Stimulated activated naive B cell treated with anti-CD40 and anti-IgM and Interleukin-4, amounts not matched to agents 10 μg/mL and 1 μg/mL and 100 μg/mL, for 72 hours (primary cell): ENCODE measurements at places on chromosomes 3 and 15.

GRCh38 chr15:20646529-20647142 lies 105.0 kb upstream of the GOLGA6L6 start:
- DNase-seq, result no peak

DNA sequence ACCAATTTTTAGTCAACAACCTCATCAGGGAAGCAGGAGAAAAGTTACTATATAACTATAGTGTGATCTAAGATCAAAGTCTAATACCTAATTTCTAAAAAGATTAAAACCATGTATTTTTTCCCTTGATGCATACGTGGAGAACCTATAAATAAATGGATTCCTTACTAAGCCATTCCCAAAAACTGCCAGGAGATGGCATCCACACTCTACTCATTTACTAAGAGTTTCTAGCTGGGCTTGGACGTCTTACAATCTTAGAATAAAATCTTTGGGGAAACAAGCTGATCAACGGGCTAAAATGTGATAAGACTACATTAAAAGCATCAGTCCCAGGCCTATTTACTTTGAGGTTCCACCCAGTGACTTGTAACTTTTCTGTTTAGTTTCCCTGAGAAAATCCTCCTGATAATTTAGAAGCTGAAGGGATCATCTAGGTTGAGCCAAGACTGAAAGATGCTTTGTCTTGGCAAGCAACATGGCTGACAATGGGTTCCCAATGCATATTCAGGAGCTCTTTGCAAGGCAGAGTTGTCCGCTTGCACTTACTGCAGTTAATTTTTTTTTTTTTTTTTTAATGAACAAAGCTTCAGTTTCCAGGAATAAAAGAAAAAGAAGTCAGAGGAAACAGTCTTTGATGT lies 85.5 kb upstream of the FGF12 start:
- DNase-seq, result peak; percentile 5

DNA sequence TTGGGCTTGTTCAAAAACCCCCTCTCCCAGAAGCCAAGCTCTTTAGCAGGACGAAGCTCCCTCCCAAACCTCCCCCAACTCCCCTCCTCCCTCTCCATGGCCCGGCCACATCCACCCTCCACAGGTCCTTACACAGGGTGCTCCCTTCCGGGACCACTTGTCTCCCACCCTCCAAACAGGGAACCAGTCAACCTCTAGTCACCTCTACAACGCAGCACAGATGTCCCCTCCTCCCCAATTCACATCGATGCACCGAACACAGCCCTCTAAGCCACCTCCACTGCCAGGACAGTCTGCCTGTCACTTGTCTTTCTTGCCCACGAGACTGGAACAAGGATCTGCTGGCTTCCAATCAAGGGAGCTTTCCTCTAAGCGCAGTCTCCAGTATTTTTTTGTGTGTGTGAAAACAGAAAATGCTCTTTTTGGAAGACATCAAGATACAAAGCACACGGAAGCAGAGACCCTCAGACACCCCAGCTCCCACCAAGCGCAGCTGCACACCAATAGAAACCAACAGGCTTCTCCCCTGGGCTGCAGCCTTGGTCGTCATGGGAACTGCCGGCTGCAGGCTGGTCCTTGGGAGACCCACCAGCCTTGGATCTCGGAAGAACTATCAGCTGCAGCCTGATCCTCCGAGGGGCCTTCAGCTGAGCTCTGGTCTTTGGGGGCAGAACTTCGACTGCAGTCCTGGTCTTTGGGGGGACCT lies 26.5 kb downstream of the IQSEC1 start:
- DNase-seq, result no peak

DNA sequence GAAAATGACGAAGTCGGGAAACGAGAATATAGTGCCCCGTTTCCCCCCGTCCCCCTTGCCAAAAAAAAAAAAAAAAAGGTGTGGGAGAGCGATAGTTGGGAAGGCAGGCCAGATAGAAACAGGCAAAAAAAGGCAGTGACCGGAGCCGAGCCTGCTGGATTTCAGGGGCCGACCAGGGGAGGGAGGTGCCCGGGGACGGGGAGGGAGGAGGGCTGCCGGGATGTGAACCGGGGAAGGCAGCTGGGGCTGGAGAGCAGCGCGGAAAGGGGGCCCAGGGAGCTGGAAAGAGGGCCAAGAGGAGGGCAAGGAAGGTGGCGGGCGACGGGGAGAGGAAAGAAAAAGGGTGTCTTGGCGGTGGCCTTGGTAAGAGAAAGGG lies 837 bp downstream of the LRRN1 start:
- DNase-seq, result no peak

DNA sequence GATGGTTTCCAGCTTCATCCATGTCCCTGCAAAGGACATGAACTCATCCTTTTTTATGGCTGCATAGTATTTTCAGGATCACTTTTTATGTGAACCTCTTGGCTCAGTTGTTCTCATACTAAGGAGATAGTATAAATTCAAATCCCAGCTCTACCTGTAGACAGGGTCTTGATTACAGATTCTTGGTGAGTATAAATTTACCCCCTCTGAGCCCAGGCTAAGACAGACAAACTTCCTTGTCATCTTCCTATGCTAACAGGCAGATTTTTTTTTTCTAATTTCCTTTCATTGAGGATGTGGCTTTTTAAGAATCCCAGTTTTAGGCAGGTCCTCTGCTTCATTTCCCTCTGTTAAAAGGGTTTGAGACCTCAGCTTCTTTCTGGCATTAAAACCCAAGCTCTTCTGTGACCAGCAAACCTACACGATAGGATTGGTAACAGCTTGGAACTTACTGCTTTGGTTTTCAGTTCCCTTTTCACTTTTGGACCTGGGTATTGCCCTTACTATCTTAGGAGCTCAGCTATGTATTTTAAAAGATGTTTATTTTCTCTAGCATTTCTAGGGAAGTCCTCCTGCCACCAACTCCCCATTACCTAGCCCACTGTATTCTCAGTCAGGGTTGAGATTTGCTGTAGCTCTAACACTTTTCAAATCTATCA lies 72.5 kb downstream of the VPS8 start:
- peak; percentile 10 for DNase-seq

DNA sequence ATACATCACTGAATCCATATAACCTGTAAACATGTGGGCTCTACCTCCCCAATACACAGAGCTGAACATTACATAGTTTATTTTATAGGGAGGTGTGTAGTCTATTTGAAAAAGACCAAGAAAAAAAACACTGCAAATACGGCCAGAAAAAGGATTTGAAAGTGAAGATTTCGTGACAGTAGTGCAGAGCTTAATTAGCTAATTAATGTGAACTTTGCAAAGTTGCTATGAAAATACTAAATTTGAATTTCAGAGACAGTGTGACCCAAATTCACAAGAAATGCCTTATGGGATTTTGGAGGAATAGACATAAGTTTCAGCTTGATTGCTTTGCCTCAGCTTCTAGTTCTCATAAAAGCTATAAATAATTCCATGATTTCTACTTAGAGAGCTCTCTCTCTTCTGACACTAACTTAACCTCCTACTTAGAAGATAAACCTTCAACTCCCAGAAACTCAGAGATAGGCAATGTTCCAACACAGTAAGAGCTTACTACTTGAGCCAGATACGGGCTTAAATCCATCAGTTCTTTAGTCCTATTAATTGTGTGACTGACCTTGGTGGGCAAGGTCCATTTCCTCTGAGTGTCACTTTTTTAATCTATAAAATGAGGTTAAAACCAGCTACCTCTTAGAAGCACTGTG lies 87.3 kb upstream of the THBS1 start:
- DNase-seq, result no peak

GRCh38 chr3:4979428-4980228 lies at the start of gene BHLHE40:
Gene BHLHE40 (plus strand): TSS chr3:4979437. CDS start chr3:4979719, 282 bp downstream.
- DNase-seq, result no peak

DNA sequence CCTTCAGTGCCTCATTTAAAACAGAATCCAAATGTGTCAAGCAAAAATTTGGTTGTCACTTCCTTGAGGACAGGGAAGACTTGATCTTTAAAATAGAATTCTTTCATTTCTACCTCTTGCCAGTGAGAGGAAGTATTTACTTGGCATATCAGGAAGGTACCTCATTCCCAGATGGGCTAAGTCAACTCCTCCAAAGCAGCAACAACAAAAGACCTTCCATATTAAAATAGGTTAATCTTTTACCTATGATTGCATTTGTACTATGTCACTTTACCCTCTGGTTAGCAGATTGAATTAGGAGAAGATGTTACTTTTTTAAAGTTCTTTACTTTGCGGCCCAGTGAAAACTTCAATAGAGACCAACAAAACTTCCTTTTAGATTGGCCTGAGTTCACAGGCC lies 462.1 kb upstream of the ADAMTS9 start:
- DNase-seq, result no peak

GRCh38 chr3:180275176-180275575 lies 238.4 kb upstream of the PEX5L start:
- DNase-seq, result no peak

DNA sequence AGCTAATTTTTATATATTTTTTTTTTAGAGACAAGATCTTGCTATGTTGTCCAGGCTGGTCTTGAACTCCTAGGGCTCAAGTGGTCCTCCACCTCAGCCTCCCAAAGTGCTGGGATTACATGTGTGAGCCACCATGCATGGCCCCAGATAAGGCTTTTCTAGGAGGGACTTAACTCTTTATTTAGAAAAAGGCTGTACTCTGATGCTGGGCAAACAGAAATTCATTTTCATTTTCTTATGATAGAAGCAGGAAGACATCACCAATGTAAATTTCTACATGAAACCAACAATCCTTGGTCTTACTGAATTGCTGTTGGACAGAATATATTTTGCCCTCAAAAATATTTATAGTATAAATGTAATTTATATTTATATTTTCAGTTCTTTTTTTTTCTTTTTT lies 9.6 kb downstream of the NIPA1 start:
- DNase-seq, result no peak

DNA sequence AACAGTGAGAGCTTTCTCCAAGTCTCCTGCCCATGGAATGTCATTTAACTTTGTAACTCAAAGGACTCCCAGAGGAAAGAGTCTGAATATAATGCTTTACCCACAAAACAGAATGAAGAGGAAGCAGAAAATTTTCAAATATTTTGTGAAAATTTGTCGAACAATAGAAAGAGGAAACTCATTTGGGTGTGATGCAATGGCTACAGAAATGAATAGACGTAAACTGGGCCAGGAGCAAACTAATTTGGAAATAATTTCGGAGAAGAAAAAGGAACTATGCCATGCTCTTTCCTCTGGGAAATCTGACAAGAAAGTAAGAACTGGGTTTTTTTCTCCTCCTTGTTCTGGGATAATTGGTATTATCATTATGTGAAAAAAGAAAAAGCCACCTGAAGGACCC lies 11.2 kb upstream of the SUMF1 start:
- no peak for DNase-seq

DNA sequence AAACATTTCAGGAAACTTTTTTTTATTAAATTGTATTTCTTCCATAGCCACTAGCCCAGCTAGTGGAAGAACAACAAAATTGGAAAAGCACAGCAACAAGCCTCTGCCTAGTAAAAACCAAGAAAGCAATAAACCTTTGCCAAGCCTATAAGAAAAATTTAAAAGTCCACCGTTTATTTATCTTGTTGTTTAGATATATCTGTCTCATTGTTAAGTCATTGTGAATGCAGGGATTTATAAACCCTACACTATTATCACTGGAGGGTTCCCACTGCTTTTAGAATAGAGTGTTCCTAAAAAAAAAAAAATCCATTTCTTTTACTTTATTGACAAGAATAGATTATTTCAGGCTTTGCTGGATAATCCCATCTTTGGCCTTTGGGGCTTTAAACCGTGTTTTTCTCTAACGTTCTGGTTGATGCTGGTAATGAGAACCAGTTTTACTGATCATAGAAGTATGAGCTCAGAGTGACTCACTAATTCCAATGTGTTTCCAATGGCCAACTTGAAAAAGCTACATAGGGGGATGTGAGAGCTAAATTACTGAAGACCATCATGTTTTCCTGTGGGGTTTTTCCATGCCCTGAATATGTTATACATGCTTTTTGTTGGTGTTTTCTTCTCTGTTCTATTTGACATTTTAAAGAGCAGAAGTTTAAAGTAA lies 634.1 kb downstream of the RBMS3 start:
- no peak for DNase-seq

GRCh38 chr15:70095408-70096214 lies 2.1 kb downstream of the TLE3 start:
- peak; percentile 32 for DNase-seq

DNA sequence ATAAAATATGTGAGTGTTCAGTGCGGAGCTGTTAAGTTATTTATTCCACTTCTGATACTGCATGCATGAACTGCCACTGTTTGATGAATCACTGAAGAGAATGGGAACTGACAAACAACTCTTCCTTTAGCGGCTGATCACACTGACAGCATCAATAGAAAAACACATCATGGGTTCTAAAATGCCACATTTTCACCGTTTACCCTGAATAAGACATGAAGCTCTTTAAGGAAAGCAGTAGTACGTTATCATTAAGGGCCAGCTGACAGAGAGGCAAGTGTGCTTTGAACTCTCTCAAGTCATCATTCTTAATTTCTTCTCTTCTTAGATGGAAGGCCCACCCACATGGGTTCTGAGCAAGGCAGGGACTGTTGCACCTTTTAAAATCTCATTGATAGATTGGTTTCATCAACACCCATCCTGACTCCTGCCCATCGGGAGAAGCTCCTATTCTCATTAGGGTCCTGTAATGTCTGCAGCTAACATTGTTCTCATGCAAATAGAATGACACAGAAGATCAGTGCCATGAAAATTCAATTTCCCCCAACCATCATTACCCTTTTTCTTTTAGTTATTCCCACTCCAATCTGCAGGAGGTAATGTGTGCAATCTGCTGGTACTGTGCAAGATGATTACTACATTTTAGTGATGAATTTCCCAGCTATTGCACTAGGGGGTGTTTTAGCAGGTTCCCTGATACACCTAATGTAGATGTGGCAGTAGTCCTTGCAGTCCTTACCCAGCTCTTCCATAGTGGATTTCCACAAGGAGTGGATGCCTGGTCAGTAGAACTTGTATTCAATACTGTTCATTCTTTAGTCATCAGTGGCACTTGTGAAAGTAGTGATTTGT lies 119.1 kb downstream of the ROBO2 start:
- DNase-seq, result no peak

DNA sequence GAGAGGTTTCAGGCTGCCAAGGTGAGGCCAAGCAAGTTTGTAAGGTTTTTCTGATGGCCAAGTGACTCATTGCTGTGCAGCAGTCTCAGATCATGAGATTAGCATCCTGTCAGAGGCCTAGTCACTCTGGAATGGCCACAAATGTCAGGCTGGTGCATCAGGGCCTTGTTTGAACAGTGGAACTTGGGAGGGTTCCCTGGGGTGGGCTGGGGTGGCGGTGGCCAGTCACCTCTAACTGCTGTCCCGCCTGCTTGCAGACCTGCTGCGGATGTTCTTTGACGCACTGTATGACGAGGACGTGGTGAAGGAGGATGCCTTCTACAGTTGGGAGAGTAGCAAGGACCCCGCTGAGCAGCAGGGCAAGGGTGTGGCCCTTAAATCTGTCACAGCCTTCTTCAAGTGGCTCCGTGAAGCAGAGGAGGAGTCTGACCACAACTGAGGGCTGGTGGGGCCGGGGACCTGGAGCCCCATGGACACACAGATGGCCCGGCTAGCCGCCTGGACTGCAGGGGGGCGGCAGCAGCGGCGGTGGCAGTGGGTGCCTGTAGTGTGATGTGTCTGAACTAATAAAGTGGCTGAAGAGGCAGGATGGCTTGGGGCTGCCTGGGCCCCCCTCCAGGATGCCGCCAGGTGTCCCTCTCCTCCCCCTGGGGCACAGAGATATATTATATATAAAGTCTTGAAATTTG lies 2.8 kb upstream of the FAM131A start:
- DNase-seq, result no peak

GRCh38 chr15:62988701-62989100 lies 53.8 kb upstream of the TPM1 start:
- no peak for DNase-seq
